Tibial artery (tissue), 4 donors: ENCODE measurements at places on chromosomes 3 and 15.

DNA sequence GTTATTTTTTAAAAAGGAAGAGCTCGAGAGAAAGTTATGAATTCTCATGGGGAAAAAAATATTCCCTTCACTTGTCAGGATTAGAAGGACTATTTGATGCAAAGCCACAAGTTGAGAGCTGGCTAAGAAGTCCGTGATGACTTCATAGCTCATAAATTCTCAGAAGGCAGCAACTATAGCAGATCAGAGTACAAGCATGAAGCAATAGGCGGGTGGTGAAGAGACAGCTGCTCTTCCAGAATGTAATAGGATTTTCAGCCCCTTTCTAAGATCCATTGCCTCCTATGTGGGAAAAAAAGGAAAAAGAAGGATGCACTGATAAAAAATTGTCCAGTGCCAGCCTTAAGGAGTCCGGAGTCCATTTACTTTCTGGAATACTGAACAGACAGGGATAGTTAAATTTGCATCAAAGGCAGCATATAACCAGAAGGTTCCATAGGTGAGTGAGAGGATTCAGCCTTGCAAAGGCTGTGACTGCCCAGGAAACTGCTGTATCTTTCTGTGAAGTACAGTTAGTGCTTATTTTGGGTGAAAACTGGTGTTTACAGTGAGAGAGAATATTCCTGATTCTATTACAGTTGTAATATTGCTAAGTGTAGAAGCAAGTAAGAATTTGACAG is 929.5 kb upstream of the ALCAM start:
- no peak for DNase-seq

- DNase-seq, result no peak
These were observed 55.6 kb downstream of the SLCO3A1 start for GRCh38 chr15:91909111-91909510.

GRCh38 chr3:141686466-141687291 is 51.4 kb upstream of the RNF7 start:
- peak; percentile 60 for DNase-seq

DNA sequence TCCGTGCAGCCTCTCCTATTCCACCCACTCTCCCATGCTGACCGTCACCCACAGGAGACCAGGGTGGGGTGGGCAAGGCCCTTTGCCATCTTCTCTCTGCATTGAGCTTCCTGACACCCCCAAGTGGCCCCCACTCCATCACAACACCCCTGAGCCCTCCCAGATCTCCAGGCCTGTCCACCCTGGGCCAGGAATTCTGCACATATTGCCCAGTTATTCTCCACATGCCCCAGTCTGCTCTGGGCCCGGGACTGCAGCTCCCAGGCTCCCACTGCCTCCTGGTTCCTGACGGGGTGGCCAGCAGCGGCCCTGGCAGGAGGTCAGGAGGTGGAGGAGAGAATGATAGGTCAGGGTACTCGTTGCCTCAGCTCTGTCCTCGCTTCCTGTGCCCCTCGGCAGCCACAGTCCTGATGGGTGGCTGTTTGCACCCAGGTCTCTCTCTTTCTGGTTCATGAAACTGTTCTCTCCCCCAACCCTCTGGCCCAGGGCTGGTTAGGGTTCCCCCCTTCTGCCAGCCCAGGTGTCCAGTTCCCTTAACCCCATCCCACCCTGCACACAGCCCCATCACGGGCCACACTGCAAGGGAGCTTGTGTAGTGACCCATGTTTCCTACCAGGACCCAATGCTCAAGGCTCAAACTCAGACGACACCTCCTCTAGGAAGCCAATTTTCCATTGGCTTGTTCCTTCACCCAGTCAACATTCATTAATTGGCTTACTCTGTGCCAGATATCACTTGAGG is 47.3 kb downstream of the IQSEC1 start:
- no peak for DNase-seq

GRCh38 chr3:193852901-193853300 is 259.9 kb downstream of the OPA1 start:
- no peak for DNase-seq
